Activated T-helper 1 cell treated with anti-CD3 and anti-CD28 coated beads, Interleukin-2, amount 50 U/mL, for 16 hours (primary cell): ENCODE measurements at places on chromosomes 4 and X.
A peak's percentile ranks its signal among the peaks of the same experiment; 100 is the strongest.

DNA sequence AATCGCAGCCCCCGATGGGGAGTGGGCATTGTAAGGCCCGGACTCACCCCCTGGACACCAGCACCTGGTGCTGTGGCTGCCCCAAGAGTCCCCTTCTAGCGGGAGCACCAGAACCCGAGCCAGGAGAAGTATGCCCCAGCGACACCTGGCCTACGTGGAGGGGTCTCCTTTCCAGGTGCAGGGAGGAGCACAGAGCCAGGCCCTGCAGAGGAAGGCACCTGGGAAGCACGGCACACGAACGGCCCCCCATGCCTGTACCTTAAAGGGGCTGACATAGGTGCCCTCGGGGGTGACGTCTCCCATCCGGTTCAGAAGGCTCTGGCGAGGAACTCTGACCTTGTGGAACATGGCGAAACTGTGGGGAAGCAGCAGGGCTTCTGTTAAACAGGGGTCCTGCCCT, 41.2 kb downstream of the ACOX3 start:
- DNase-seq: no peak

DNA sequence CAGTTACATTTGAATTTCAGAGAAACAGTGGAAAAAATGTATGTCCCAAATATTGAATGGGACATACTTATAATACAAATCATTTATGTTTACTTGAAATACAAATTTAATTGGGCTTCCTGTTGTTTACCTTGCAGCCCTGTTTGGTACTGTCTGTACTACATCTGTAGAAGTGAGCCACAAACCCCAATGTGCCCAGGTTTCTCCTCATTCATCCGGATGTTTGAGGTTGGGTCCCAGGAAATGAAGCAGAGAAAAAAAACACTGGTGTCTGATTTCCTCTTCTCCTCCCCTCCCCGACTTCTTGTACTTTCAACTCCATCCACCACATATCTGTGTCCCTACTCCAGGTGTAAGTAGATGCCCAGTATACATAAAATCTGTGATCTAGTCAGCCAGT, 27.1 kb upstream of the SCRG1 start:
- no peak for DNase-seq

GRCh38 chr4:22129454-22130029, 181.0 kb upstream of the KCNIP4 start:
- no peak for DNase-seq

GRCh38 chr4:99438405-99438780, 3.3 kb upstream of the ADH7 start:
- DNase-seq: no peak

DNA sequence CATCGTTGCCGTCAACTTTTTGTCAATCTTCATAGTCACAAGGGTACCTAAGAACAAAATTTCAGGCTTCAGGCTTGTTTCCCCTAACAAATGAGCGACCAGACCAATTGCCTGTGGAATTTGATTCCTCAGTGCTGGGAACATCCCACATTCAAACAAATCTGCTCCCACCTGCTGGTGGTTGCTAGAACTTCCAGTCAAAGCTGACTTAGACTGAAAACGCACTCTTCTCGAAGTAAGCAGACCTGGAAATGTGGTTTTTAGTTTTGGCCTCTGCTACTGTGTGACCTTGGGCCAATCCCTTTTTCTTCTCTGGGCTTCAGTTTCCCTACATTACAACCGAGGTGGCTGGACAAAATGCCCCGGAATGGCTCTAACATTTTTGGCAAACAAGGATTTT, 1.8 kb upstream of the GABRQ start:
- DNase-seq: no peak

GRCh38 chr4:184433258-184433892, 41.0 kb downstream of the IRF2 start:
- no peak for DNase-seq

- DNase-seq: no peak
These were observed 152.2 kb upstream of the PPARGC1A start for GRCh38 chr4:24042094-24042493.

- DNase-seq: no peak
These were observed 14.8 kb upstream of the PAQR3 start for GRCh38 chr4:78953769-78954666.

GRCh38 chr4:39237179-39237578, 54.9 kb downstream of the WDR19 start:
- no peak for DNase-seq

DNA sequence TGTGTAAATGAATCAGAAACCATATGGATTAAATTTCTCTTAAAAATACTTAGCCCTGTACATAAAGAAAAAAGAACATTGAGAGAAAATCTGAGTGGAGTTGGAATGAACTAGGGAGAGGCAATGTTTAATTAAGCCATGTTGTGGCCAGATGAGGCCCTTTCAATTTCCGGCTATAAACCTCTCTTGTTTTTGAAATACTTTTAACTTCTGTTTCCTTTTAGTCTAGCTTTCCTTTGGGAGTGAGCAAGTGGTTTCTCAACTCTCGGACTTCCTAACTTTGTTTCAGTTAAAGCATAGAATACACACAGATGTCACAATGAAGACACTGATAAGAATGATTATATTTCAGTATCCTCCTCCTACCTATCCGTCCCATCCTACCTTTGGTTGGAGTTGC, 197.2 kb downstream of the ARHGAP24 start:
- no peak for DNase-seq

- DNase-seq: no peak
These were observed 18.8 kb upstream of the AREG start for GRCh38 chr4:74426101-74426500.

- no peak for DNase-seq
These were observed 22.1 kb downstream of the NHS start for GRCh38 chrX:17397074-17397473.

- peak; percentile 45 for DNase-seq
These were observed at the start of gene CHIC1 for GRCh38 chrX:73562984-73563737. Gene CHIC1 (plus strand): TSS chrX:73563197. CDS start chrX:73563285, 88 bp downstream.

DNA sequence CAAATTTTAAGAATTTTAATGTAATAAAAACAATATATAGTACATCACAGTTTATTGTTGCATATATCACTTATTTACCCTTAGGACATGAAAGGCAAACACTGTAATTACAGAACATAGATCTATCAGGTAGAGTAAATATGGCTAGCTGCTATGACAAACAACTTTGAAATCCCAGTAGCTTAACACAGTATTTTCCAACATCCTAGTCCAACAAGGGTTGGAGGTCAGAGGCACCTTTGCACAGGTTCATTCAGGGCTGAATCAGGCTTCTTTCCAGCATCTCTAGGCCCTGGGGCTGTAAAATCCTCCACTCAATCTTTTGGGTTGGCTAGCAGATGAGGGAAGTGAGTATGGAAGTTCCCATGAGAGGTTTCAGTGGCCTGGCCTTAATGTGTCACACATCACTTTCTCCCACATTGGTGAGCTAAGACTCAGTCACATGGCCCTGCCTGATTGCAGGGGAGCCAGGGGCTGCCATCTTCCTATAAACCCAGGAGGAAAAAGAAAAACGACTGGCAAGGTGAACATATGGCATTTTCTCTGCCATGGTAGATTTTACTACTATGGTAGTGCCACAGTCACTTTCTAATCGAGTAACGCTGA, 32.9 kb downstream of the HERC6 start:
- no peak for DNase-seq

- no peak for DNase-seq
These were observed 108.6 kb downstream of the ACTRT1 start for GRCh38 chrX:127943571-127943970.

- no peak for DNase-seq
These were observed 2.0 kb downstream of the ELK1 start for GRCh38 chrX:47648376-47648775.

DNA sequence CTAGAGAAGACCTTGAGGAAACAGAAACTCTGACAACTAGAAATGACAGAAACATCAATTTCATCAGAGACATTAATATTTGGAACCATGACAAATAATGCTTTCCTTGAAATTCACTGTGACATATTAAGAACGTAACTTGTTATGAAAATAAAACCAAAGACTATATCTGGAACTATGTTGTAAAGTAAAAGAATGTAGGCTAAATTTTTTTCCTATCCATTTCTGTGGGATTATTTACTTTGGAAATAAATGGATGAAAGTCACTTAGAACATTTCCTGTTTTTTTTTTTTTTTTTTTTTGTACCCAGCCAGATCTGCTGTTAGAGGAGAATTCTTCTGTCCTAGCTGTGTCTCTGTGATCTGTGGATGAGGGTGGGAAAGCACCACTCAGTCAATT, 255.9 kb downstream of the SPRY1 start:
- no peak for DNase-seq

GRCh38 chr4:15163284-15163645, 161.0 kb downstream of the CPEB2 start:
- DNase-seq: no peak

- no peak for DNase-seq
These were observed 3.4 kb downstream of the SAT1 start for GRCh38 chrX:23786268-23786815.

DNA sequence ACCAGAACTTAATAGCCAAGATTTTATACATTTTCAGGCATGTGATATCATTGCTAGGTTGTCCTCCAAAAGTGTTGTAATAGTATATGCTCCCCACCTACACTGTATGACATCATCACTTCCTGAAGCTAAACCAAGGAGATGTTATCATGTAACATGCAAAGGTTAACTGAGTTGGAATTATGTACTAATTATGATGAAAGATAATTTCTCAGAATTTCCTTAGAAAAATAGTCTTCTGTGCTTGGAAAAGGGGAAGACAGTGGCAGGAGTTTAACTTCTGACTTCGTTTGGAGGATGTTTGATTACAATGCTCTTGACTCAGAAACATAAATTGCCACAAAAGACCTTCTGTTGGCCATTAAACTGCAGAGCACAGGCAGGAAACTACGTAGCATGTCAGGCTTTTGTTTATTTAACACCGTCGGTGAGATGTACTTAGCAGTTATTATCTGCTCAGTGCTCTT, 83.6 kb upstream of the GUCY1A1 start:
- DNase-seq: no peak
